ENCODE measurements at places on chromosomes 12 and 14.

GRCh38 chr14:100587086-100587762 is at the start of gene BEGAIN:
TSS of gene BEGAIN (minus strand) at chr14:100587417. CDS start at chr14:100587290, 127 bp downstream.
- DNase-seq = peak; percentile 14

DNA sequence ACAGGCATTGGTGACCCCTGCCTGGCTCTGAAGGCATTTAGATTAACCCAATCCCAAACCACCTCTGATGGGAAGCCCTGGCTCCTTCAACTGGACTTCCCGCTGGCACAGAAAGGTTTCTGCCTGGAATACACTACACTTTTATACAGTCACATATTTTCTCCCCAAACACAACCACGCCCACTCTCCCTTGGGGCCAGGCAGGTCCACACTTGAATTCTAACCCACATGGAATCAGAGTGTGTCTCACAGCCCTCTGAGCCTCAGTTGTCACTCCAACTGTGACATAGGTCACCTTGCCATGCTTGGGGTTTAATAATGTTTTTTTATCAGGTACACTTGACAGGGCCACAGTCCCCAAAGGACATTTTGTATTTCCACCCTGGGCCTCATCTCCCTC is 368.6 kb downstream of the BCL11B start:
- no peak for DNase-seq

- no peak for DNase-seq
These were observed 13.2 kb upstream of the EDDM3A start for GRCh38 chr14:20732477-20732876.

DNA sequence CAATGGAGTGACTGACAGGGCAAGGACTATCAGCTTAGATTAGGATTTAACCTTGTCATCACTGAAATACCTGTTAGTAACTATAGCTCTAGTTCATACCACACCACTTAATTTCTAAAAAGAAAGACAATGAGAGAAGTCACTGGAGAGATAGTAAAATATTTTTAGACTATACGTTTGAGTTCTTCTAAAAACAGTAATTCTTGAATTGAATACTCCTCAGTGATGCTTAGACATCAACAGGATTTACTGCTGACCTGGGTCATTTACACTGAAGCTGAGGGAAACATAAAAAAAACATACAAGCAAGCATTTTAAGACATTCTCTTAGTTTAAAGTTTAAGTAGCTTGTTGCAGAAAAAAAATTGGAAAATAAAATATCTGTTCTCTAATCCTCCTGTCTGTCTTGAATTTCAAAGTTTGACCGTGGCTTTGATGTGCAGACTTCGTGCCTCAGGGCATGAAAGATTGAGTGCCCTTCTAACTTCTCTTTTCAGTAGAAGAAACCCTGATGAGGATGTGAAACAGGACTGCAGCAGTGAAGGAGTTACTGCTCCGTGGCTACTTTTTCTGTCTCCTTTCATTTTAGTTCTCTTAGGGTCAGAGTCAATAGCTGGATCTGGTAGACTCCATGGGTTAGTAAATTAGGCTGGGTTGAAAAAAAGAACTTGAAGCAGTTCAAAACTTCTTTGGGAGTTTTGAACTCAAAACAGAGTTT is 172.2 kb downstream of the PTPRO start:
- DNase-seq = no peak

DNA sequence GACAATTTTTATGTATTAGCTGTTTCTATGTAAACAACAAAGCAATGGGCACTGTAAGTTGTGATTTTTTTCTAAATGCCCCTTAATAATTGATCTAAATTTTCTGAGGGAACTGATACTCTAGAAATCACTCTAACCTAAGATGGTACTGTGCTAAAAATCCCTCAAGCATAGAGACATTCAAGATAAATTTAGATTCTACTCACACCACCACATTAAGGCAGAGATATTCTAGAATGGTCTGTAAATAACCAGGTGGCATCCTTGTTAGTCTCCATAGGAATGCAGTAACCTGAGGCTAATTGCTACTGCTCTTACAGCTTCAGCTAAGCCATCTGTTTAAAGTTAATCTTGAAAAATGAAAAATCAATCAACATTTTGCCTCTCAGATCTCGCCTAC is 87.3 kb downstream of the SLC41A2 start:
- DNase-seq = no peak

DNA sequence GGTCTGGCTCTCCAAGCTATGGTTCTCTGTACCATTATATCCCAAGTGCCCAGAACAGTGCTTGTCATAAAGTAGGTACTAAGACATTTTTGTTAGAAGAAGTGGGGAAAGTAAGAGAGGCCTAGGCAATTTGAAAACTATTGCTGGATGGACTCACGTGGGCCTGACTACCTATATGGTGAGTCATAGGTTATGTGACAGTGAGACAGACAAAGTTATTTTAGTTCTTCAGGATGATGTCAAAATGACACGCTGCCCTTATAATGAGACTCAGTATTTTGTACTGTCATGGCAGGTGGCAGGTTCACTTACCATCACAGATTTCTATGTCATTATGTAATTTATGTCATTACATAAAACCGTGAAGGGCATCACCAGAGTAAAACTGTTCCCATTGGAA is 53.1 kb downstream of the PARP11 start:
- DNase-seq = no peak

DNA sequence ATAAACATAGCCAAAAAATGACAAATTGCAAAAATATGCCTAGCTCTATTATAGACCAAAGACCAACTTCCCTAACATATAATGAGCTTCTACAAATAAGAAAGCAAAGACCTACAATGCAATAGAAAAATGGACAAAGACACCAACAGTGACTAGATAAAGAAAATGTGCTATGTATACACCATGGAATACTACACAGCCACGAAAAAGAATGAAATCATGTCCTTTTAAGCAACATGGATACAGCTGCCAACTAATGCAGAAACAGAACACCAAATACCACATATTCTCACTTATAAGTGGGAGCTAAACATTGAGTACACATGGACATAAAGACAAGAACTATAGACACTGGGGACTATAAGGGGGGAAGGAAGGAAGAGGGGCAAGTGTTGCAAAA is 10.9 kb upstream of the PCNX1 start:
- DNase-seq = no peak

DNA sequence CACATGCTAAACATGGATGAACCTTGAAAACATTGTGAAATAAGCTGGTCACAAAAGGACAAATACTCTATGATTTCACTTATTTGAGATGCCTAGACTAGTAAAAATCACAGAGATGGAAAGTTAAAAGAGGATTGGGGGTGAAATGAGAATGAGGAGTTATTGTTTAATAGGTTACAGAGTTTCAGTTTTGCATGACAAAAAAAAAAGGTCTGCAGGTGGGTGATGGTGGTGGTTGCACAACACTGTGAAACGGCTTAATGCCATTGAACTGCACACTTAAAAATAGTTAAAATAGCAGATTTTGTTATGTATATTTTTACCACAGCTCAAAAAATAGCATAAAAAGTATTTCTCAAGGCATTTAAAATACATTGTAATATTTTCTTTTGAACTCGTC is 151.9 kb upstream of the NRXN3 start:
- DNase-seq = no peak

DNA sequence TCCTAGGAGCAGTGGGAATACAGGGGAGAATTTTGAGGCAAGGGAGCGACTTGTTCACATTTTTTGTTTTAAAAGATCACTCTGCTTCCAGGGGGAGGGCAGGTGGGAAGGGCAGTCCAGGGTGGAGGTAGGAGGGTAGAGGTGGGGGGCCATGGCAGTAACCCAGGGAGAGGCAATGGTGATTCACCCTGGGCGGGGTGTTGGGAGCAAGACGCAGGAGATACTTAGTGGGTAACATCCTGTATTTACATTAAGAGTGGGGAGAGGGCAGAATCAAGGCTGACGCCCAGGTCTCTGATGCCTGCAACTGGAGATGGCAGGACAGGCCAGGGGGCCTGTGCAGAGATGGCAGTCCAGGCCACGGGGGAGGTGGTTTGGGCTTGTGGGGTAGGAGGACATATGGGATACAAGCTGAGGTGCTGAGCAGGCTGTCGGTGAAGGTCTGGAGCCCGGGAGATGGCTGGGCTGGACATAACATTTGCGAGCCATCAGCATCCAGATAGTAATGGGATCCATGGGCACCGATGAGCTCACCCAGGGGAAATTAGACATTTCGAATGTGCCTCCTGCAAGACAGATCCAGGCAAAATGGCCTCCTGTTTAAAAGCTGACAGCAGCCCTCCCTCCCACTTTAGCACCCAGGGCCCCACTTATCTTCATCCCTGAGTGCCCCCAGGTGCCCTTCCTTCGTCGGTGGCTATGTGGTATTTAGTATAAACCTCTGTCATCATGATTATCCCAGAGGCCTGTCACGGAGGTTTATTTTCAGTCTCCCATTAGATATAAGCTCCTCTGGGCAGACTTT is 9.3 kb downstream of the EML1 start:
- DNase-seq = no peak

DNA sequence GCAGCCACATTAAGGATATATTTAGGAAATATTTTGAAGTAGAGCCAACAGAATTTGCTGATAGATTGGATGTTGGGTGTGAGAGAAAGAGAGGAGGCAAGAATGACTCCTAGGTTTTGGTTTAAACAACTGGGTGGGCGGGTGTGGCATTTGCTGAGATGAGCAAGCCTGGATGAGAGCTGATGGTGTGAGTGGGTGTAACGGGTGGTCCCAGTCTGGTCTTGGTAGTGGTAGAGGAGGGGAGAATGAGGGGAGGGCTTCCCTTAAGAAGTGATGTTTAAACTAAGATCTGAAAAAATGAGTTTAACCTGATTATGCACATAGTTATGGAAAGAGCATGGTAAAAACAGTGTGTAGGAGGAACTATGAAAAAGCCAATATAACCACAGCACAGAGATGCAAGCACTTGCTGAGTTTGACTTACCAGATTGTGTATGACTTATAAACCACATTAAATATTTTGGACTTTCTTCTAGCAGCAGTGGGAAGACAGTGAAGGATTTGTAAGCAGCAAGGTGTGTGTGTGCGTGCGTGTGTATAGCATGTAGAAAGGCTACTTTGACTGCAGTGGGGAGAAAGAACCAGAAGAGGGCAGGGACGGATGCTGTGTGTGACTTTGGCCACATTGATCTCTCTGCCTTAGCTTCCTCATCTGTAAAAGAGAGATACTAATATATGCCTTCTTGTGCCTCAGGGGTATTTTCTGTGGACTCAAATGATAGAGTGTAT is 139.7 kb downstream of the PRIMA1 start:
- DNase-seq = no peak

- no peak for DNase-seq
These were observed 131.8 kb downstream of the KITLG start for GRCh38 chr12:88448337-88448915.

- no peak for DNase-seq
These were observed 25.1 kb downstream of the RBMS2 start for GRCh38 chr12:56546680-56547079.

DNA sequence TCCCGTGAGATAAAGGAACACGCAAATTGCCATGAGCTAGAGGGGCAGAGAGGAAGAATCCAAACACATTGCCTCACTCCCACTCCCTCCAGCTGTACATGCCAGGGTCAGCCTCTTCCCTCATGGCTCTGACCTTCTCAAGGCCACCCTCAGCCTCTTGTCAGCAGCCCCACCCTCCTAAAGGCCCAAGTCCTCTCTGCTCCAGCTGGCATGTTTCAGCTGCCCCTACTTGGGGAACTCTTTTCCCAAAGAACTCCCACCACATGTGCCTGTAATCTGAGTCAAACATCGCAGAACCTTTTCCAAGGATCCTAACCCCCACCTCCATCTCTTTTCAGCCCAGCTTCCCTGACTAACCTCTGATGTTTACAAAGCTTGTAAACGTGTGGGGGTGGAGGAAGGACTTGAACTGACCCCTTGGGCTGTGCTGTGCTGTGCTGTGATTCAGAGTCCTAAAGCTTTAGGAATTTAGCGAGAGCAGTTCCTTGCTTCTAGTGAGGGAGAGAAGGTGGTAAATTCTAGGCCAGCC is 7.3 kb upstream of the CACNB3 start:
- DNase-seq = peak; percentile 78

DNA sequence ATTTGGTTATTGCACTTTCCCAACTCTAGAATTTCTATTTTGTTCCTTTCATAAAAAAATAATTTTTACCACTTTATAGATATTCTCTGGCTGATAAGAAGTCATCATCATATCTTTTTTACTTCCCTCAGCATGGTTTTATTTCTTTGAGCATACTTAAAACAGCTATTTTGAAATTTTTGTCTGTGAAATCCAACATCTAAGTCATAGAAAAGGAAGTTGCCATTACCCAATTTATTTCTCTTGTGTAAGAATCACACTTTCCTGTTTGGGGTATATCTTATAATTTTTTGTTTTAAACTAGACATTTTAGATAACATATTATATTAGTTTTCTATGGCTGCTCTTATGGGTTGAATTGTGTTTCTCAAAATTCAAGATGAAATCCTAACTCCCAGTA is 400.2 kb upstream of the OR4E1 start:
- DNase-seq = no peak

DNA sequence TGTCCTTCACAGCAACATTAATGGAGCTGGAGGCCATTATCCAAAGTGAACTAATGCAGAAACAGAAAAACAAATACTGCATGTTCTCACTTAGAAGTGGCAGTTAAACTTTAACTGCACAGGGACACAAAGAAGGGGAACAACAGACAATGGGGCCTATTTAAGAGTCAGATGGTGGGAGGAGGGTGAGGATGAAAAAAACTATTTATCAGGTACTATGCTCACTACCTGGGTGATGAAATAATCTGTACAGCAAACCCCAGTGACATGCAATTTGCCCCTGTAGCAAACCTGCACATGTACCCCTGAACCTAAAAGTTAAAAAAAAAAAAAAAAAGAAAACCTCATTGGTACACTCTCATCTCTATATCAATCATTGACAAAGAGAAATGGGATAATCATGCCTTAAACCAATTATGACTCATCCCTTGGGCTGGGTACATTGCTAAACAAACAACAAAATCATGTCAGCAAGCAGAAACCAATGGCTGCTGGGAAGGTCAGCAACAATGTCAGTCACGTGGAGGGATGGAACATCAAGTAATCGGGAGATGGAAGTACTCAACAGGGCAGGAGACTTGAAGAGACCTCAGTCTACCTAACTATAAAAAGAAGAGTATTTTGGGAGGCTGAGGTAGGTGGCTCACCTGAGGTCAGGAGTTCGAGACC is 479.2 kb downstream of the RMST start:
- DNase-seq = no peak

DNA sequence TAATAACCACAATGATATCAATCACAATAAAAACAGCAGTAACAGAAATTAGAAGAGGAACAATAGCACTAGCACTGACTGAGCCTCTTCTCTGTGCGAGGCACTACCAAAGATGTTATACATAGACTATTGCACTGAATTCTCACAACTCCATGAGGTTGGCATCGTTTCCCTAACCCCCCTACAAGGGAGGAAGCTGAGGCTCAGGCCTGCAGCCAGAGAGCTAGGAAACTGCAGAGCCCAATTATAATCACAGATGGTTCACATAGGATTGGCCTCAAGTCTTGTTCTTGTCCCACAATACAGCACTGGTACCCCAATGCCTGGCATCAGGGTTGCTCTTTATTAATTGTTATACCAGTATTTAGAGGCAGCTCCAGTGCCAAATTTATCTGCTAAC is 278.0 kb downstream of the CEP128 start:
- DNase-seq = no peak

- DNase-seq = no peak
These were observed 23.3 kb upstream of the MARK3 start for GRCh38 chr14:103361867-103362266.

GRCh38 chr12:120077260-120077659 is 39.3 kb downstream of the RAB35 start:
- no peak for DNase-seq

- DNase-seq = no peak
These were observed 163.1 kb downstream of the EMP1 start for GRCh38 chr12:13359636-13360035.

- no peak for DNase-seq
These were observed 31.7 kb downstream of the LRTM2 start for GRCh38 chr12:1852076-1852475.

Measured in ovary (tissue), 10 donors.